ENCODE measurements at places on chromosomes 3 and 15. TPM values are rescaled to one million over a fixed set of nuclear protein-coding genes. Genes with fewer than 3 reads are reported as not detected.

DNA sequence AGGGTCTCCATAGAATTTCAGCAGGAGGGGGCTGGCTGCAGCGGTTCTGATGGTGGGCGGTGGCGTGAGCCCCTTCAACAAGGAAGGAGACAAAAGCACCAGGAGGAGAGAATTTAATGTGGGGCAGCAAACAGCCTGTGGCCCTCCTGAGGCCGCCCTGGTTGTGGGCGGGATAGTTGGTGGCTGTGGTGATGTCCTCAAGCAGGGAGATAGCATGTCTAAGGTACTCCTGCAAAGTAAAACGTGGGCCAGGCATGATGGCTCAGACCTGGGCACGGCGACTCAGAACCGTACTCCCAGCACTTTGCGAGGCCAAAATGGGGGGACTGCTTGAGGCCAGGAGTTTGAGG is 94.0 kb downstream of the LRRK1 start:
- no peak overlapping the region for H3K4me3 ChIP-seq
- no peaks in the 10 kb centered on the region for H3K27me3 ChIP-seq
- H3K4me1 ChIP-seq = no peaks in the 10 kb centered on the region
- no peaks in the 10 kb centered on the region for H3K36me3 ChIP-seq
- H3K27ac ChIP-seq = no peak overlapping the region
- no peak for DNase-seq

PIERCE2 gene
- 0.56 TPM for total RNA-seq

DNA sequence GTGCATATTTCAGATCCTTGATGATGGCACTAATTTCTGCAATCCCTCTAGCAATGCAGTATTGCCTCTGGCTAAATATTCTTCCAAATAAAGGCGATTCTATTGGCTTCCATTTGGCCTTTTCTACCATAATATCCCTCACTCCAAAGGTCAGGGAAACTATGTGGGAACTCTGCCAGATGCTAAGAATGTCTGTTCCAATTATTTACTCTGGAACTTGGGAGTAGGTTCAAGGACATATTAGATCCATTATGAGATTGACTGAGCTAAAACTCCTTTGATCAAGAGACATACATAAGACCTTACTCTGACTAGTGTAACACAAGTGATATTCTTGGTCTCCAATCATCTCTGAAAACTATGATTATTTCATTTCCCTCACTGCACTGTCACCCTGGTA is 674.5 kb upstream of the NECTIN3 start:
- H3K27me3 ChIP-seq = no peaks in the 10 kb centered on the region
- H3K4me1 ChIP-seq = peaks cover 17% of the 10 kb centered on the region
- H3K36me3 ChIP-seq = peaks cover 4% of the 10 kb centered on the region
- no peak overlapping the region for H3K27ac ChIP-seq
- DNase-seq = no peak
- H3K4me3 ChIP-seq = no peak overlapping the region

DNA sequence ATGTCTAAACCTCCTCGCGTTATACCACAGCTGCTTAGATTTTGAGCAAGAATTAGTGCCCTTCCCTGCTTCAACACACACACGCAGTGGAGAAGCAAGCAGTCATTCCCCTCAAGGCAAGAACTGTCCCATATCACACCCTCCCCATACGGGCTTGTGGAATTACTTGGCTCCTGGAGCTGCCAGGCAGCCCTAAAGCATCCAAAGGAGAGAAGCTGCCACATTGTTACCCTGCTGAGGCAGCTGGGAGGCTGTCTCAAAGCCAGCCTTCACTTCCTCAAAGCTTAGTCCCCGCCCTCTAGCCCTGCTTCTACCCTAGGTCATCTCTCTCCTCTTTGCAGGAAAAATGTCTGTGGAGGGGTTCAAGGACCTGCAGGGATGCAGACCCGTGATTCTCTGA is 153.4 kb downstream of the RORA start:
- H3K4me3 ChIP-seq = no peak overlapping the region
- H3K27ac ChIP-seq = no peak overlapping the region
- DNase-seq = no peak
- H3K36me3 ChIP-seq = no peaks in the 10 kb centered on the region
- H3K27me3 ChIP-seq = peaks cover 8% of the 10 kb centered on the region

DNA sequence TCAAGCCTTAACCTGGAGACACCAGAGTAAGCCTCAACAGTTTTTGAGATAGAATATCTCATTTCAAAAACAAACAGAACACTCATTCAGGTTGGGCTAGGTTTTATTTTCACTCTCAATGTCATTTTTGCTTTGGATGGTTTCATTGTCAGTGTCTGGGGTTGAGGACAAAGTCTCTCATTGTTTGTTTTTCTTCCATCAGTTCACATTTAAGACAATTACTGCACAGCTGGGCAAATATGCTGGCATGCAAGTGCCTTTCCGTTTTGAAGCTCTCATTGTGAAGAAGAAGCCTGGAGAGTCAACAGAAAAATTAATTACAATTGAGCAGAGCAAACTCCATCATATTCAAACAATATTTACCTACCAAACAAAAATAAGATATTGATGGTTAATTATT is 1050.0 kb downstream of the TBL1XR1 start:
- H3K4me1 ChIP-seq = no peaks in the 10 kb centered on the region
- no peak for DNase-seq
- H3K36me3 ChIP-seq = no peaks in the 10 kb centered on the region
- H3K27me3 ChIP-seq = no peaks in the 10 kb centered on the region
- no peak overlapping the region for H3K27ac ChIP-seq
